ENCODE measurements at places on chromosomes 4 and X.

DNA sequence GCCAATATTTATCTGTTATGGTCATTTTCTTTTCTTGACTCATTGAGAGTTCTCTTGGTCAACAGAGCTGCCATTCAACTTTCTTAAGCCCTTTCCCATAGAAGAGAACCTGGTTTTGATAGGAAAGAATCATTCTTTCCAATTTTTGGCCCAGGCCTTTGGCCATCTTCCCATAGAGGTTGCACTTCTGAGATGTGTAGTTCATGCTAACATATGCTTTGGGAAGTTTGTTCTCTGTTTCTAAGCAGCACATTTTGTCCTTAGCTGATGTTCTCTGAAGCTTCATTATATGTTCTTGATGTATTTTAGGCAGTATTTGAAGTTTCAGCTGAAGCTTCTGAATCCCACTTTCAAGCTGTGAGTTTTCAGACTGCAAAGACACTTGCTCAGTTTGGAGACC lies 161.1 kb downstream of the VEGFC start:
- no peak for DNase-seq

- no peak for DNase-seq
Observed at GRCh38 chr4:110417136-110417535, 58.8 kb upstream of the ENPEP start.

- no peak for DNase-seq
Observed at GRCh38 chrX:109911046-109911445, 91.9 kb upstream of the TMEM164 start.

GRCh38 chr4:123588631-123589241 lies 192.1 kb downstream of the SPRY1 start:
- DNase-seq: peak; percentile 31

GRCh38 chrX:46941341-46941740 lies 29.1 kb downstream of the JADE3 start:
- no peak for DNase-seq

GRCh38 chr4:20015636-20016224 lies 236.0 kb upstream of the SLIT2 start:
- DNase-seq: no peak

- no peak for DNase-seq
Observed at GRCh38 chr4:120616-121015, 3.7 kb upstream of the ZNF718 start.

- DNase-seq: no peak
Observed at GRCh38 chr4:10640561-10641201, 43.9 kb downstream of the CLNK start.

Measured in GM13977 (cell line).